ENCODE measurements at places on chromosomes 6 and 20.

- DNase-seq = no peak
Observed at GRCh38 chr6:36064770-36065396, 37.3 kb downstream of the MAPK14 start.

DNA sequence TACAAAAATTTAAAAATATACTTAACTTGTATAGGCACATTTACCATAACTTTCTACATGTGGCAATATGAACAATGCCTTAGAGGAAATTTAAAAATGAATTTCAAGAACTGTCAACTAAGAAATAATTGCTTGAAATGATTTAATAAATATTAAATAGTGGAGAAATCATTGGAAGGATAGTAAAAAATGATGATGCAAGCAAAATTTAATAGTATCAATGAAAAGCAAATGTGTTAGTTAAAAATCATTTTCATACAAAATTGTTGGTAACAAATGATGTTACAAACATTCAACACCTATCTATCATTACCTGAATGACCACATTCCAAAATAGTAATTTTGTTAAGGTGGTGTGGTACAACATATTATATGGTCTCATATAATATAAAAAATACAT is 331.0 kb downstream of the HAO1 start:
- DNase-seq = no peak

DNA sequence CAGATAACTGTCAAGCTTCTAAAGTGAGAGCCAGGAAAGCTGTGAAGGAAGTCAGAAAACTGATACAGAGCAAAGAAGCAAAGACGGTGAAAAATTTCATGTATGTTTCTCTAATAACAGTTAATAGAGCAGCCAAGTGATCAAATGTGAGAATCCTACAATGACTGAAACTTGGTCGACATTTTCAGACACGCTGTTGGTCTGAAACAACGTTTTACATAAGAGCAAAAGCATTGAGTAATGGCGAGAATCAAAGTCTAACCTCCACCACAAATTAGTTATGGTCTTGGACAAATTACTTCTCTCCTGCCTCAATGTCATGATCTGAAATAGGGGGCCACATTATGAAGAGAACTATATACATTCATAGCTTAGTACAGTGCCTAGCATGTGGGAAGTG is 3.3 kb downstream of the MKKS start:
- DNase-seq = no peak

GRCh38 chr6:91088515-91088914 is 501.6 kb upstream of the MAP3K7 start:
- no peak for DNase-seq

- DNase-seq = no peak
Observed at GRCh38 chr20:57826666-57827287, 117.0 kb upstream of the PMEPA1 start.

GRCh38 chr20:37596890-37597536 is 69.3 kb upstream of the BLCAP start:
- DNase-seq = no peak

- DNase-seq = no peak
Observed at GRCh38 chr20:47778398-47779354, 6.6 kb downstream of the SULF2 start.

- no peak for DNase-seq
Observed at GRCh38 chr20:38449046-38449445, 13.9 kb upstream of the SNHG17 start.

DNA sequence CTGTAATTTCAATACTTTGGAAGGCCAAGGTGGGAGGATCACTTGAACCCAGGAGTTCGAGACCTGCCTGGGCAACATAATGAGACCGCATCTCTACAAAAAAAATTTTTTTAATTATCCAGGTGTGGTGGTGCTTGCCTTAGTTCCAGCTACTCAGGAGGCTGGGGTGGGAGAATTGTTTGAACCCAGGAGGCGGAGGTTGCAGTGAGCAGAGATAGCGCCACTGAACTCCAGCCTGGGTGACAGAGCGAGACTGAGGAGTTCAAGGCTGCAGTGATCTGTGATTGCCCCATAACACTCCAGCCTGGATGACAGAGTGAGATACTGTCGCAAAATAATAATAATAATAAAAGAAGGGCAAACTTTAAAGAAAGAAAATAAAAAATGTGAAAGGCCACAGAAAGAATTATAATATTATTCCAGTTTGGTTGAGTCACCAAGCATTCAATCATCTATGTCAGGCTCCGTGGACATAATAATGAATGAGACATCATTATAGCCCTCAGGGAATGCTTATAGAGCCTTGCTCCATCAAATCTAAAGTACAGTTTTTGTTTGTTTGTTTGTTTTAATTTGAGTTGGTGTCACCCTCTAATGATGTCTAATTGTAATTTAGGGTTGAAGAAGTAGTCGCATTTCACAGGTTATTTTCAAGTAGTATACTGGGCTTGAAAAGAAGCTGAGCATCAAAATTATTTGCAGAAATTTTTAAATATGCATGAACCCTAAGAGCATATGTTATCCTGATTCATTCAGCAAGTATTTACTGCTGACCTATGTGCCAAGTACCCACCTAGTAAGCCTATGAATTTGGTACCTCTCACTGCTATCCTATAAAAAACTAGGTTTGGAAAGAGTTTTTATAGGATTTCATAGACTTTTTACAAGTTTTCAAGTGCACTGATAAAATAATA is 15.1 kb downstream of the GLYATL3 start:
- no peak for DNase-seq

Measured in cortex of kidney (tissue), 1 donor.